ENCODE measurements at places on chromosomes 5 and 9.
A peak's percentile ranks its signal among the peaks of the same experiment; 100 is the strongest.

DNA sequence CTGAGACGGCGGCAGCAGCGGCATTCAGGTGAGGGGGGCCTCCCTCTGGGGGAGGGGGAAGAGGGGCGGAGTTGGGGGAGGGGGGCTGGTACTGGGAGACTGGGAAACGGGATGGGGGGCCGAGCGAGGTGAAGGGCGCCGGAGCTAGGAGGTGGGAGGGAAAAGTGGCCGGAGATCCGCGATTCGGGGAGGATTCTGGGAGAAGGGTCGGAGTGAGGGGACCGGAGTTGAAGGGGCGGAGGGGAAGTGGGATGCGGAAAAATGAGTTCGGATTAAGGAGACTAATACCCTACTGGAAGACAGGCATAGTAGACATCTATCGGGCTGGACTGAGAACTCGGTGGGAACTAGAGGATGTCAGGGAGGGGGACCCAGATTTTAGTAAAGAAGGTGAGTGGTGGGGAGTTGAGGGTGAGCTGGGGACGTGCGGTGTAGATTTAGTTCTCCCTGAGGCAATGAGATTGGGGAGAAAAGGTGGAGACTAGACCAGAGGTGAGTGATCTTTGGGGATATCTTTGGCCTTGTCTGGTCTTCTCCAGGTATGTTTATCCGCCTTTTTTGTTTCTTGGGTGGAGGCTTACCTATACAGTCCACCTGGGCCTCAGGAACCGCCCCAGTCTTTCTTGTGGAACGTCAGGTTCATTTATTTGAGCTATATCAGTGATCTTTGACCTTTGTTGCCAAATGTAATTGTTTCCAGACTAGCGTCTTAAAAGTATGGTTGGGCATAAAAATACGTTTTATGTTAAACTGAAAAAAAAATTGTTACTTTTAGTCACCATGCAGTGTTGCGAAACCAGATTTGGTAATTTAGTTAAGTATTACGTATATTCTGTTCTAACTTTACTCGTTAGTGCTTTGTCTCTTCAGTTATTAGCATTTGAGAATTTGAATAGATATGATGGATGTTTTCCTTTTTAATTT is 632 bp downstream of the UBAP1 start:
- DNase-seq, result peak; percentile 82

GRCh38 chr5:132376694-132377641 is 7.5 kb downstream of the SLC22A5 start:
- no peak for DNase-seq

- DNase-seq, result no peak
Measured at GRCh38 chr5:79973511-79973910, 17.6 kb downstream of the MTX3 start.

- no peak for DNase-seq
Measured at GRCh38 chr9:93578844-93579243, 2.5 kb downstream of the PHF2 start.

DNA sequence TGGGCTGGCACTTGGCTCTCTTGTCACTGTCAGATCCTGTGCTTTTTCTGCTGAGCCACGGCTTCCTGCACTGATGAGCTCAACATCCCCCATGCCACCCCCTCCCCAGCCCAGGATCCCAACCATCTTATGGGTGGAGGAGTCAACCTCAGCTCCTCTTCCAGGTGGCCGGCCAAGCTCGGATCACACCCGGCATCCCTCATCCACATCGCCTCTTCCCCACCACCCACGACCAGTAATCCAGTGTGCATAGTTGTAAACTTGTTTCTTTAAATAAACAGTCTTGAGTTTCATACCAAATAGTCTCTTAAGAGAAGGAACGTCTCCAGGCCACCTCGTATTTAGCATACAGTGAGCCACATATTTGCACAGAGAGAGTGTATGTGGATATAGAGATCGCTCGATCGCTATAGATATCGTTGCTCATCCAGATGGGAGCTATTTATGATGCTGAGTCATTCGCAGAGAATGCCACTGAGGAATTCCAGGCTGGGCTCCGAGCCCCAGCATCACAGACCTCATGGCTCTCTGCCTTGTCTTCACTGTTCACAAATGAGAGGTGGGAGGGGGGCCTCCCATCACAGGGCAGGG is 61.8 kb upstream of the CPLX2 start:
- no peak for DNase-seq

- no peak for DNase-seq
Measured at GRCh38 chr9:96333958-96334357, 32.0 kb upstream of the HSD17B3 start.
